ENCODE measurements at places on chromosomes 12 and 14.

DNA sequence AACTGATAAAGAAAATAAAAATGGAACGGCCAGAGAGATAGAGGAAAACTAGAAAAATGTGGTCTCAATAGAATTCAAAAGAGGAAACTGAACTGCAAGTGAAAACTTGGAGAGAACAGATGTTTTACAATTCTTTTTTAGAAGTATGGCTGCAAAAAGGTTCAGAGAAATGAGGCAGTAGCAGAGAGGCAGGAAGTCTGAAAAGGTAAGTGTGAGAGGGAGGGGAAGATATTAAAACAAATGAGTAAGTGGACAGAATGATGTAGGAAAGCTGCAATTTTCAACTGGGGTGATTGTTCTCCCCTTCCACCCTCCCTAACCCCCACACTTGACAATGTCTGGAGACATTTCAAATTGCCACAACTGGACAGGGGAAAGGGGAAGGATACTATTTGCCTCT is 12.9 kb downstream of the BTBD7 start:
- no peak for DNase-seq

DNA sequence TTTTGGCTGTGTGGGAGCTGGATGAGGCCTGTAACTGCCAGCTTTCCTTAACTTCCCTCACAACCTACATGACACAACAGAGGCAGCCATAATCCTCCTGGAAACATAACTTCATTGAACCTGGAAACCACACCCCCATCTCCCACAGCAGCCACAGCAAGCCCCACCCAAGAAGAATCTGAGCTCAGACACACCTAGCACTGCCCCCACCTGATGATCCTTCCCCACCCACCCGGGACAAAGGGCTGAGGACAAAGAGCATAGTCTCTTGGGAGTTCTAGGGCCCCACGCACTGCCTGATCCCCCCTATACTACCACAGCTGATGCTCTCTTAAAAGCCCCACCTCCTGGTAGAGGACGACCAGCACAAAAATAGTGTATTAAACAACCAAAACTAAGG is 29.6 kb upstream of the TSPAN8 start:
- no peak for DNase-seq

DNA sequence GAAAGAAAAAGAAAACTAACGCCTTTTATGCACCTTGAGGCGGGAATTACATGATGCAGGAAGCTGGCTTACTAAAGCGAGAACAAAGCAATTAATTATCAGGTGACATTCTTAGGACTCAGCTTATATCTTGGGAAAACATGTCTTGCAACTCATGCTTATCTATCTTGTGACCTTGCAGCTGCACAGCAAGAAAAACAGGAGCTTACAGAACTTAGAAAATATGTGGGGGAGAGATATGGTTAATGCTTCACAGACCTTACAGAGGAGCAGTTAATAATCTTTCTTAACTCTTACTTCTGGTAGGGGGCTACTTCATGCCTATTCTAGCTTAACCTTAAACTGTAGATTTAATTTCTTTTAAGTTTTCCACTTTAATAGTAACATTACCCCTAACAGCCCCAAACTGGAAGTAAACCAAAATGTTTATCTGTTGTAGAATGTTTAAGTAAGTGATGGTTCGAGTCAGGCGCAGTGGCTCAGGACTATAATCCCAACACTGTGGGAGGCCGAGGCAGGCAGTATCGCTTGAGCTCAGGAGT is 13.2 kb upstream of the OR11G2 start:
- DNase-seq, result no peak

GRCh38 chr12:13534242-13534641 is 337.7 kb downstream of the EMP1 start:
- no peak for DNase-seq

DNA sequence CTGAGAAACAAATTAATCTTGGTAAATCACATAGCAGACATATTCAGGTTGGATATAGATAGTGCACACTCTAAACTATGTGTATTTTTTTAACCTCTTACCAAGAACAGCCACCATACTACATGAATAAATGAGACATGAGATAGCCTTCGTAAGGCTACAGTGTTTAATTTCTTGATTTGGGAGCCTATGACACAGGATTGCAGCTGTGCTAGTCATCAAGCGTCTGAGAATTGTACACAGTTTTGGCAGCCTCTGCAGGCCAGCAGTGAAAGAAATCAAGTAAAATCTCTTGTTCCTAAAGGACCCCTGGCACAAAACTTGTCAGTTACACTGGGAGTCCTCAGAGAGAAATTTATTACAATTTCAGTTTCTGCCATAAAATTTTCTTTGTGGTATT is 236.1 kb downstream of the C12orf50 start:
- DNase-seq, result no peak

DNA sequence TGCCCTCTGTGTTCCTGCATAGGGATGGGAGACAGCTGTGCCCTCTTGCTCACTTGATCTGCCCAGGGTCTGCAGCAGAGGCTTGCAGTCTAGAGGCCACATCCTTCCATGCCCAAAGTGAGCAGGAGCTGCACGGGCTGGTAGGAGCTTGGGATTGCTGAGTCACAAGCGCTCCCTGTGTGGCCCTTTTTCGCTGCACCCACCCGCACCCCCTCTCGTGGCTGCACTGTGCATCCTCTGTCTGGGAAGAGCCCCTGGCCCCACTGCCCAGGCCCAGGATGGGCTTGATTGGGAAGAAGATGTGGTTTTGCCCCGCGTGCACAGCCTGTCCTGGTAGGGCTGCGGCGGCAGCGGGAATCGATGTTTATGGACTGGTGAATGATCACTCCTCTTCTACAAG is 192.4 kb downstream of the TSPAN9 start:
- DNase-seq, result peak; percentile 36

- peak; percentile 23 for DNase-seq
Observed at GRCh38 chr12:5407034-5407856, 24.7 kb upstream of the NTF3 start.
